ENCODE measurements at places on chromosomes 1 and 21.

DNA sequence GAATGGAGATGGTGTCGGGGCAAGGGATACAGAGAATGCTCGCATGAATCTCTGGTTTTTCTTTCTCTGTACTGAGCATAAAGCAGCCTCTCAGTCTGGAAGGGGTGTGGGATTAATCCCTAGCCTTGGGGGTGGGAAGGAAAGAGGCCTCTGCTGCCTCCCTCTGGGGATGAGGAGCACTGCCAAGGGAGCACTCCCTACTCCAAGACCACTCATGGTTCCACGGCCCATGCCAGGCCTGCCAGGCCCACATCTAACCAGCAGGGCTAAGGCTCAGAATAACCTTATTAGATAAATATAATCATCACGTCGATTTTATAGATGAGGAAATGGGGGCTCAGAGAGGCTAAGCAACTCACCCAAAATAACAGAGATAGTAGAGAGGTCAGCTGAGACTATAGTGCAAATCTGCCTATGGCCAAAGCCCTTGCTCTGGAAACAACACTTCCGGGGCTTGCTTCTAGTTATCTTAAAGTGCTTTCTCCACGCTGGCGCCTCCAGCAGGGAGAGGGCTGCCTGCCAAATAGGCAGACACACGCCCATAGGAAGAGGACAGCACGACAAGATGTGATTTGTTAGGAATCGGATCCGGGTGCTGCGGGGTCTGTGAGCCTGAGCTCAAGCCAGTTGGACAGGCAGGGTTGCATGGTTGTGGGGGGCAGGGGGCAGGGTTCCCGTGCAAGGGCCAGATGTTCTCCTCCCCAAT, 522 bp downstream of the TEX35 start:
- DNase-seq: no peak

DNA sequence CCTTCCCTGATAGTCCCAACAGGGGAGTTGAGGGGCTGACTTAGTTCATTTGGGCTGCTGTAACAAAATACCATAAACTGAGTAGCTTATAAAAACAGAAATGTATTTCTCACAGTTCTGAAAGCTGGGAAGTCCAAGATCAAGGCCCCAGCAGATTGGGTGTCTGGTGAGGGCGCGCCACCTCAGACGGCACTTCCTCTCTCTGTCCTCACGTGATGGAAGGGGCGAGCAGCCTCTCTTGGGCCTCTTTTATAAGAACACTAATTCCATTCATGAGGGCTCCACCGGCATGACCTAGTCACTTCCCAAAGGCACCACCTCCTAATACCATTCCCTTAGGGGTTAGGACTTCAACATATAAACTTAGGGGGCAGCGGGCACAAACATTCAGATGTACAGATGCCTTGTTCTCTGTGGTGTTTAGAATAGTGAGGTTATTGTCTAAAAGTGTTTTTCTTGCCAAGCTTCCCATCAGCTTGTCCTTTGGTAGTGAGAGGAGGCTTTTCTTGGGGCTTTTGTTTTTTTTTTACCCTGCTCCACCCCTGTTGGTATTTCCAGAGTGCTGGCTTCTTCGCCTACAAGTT, 20.3 kb downstream of the NIPAL3 start:
- no peak for DNase-seq

DNA sequence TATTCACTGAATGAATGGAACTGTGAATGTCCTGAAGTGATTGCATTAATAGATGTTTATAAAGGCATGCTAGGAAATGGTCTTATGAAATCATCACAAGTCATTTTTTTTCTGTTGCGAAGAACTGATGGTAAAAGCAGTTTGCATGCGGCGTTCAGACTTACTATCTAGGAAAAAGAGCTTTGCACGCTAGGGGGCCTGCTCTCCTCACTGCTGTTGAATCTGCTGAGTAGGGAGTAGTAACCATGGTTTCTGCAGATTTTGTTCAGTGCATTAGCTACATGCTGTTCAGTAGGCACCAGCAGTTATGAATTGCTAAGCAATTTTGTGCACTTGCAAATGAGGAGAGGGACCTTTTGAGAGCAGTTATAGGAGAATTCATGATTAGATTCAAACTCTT, 57.9 kb downstream of the CENPF start:
- no peak for DNase-seq

GRCh38 chr1:208425096-208425495, 180.9 kb upstream of the PLXNA2 start:
- DNase-seq: no peak

DNA sequence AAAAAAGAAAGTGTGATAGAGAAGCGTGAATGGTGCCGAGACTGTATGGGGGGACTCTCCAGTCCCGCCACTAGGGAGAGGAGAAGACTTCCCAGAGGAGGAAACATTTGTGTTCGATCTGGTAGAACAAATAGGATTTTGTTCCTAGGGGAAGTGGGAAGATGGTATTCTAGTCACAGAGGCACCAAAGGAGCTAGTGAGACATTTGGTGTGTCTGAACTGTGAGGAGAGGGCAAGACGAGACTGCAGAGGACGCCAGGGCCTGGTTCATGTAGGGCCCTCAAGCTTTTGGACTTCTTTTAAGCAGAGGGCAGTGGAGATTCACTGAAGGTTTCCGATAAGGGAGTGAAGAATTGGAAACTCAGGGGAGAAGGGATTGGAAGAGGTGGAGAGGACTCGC, 2.9 kb downstream of the BTBD19 start:
- DNase-seq: no peak

GRCh38 chr1:58670181-58670580, 29.7 kb downstream of the MYSM1 start:
- no peak for DNase-seq

DNA sequence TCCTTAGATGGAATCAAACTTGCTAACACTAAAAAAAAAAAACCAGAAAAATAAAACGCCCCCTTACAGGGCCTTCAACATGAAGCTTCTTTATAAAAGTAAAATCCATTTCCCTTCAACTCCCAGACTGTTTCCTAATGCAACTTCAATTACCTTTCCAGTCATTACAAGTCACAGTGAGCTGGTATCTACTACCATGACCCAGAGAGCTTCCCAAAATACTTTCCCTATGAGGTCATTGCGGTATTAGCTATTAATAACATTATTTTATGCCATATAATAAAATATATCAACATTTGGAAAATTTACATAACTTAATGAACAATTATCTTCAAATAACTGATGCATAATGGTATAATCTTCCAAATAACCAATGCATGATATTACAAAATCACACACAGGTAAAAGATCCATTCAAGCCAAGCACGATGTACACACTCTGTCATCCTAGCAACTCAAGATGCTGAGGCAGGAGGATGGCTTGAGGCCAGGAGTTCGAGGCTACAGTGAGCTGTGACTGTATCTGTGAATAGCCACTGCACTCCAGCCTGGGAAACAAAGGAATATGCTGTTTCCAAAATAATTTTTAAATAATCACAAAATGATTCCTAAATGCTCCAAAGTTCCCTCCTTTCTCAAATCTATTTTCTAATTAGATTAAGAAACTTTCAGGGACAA, 24.1 kb downstream of the EIF4G3 start:
- DNase-seq: no peak

GRCh38 chr1:173062150-173062938, 11.6 kb upstream of the TNFSF18 start:
- no peak for DNase-seq

DNA sequence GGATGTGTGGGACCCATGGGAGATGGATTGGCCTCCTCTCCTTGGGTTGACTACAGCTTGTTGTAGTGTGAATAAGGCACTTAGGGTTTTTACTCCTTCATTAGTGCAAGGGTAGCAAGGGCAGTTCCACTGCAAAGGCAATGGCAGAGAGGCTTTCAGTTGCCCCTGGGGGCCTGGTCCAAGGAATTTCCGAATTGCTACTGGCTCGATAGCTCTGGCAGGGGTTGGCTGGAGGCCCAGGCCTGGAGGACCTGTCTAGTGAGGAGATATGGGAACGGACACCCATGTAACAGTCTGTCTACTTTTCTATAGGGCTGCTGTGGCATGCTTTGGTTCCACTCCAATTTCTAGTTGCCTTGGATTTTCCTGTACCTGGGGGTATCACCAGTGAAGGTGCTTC, 218.9 kb upstream of the C1orf105 start:
- DNase-seq: no peak

- DNase-seq: no peak
These were observed 44.8 kb upstream of the KCND3 start for GRCh38 chr1:112034277-112034676.

DNA sequence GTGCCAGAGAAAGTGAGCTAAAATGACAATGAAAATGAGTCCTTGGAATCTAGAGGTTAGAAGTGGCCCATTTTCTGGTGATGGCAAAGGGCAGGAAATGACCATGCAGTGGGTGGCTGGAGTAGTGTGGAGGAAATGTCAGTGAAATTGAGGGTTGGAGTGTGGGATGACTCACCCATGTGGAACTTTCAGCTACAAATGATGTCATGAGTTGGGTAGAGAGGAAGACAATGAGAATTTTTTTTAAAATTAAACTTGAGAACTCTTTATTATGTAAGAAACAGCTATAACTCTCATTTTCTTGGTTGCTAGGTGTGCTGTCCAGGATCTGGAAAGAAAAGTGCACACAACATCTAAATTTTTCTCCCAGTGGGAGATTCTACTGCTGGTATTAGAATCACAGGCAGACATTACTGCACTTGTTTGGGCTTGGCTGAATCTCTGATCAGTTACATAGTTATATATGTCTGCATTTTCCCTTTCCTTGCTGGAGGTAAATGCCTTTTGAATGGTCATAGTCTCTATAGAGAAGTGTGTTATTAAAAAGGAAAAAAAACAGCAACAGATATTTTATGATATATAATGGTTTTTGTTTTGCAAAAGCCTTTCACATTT, 56.8 kb upstream of the GNG12 start:
- no peak for DNase-seq

GRCh38 chr21:31623664-31624063, 35.8 kb upstream of the SOD1 start:
- no peak for DNase-seq

- DNase-seq: no peak
These were observed 49.2 kb upstream of the FAM20B start for GRCh38 chr1:178976541-178976940.

DNA sequence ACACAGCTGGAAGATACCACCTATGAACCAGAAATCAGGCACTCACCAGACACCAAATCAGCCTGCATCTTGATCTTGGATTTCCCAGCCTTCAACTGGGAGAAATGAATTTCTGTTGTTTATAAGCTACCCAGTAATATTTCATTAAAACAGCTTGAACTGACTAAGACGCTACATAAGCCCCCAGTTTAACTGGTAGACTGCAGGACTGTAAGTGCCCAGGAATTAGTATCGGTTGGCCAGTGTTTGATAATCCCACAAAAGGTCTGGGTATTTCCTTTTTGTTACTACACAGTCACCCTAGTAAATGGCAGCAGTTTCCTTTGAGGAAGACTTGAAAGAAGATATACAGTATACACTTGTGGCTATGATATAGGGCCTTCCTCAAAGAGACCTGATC, 7.3 kb upstream of the SLC35D1 start:
- no peak for DNase-seq

GRCh38 chr1:99970713-99971255, 988 bp downstream of the SLC35A3 start:
- DNase-seq: no peak

DNA sequence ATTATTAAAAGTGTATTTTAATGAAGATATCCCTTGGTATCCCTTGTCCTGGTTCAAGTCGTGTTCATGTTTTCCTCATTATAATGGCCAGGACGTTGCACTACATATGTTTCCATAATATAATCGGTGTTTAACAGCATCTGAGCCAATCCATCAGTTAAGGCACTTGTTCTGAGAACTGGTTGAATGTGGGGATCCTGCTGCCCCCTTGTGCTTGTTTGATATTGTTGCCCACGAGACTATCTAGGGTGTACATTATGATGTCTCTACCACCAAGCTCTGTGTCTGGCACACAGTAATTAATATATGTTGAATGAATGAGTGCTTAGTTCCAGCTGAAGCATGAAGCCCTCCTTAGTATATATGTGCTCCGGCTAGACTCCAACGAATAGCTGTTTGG, 193.0 kb downstream of the CACNA1E start:
- DNase-seq: peak; percentile 29

DNA sequence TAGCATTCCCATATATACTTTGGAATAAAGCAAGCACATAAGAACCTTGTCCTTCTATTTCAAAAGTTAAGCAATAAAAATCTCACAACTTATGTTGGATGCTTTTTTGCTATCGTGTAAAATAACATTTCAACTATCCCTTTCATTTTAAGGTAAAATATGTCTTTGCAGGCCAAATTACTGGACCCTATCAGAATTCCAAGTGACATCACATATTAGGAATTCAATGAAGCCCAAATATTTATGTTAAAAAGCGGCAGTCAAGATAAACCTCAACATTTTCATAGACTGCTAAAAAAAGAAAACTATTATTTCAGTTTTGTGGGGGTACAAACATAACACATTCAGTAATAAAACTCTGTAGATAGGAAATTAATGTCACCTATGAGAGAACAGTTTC, 252.0 kb downstream of the KCTD3 start:
- no peak for DNase-seq

DNA sequence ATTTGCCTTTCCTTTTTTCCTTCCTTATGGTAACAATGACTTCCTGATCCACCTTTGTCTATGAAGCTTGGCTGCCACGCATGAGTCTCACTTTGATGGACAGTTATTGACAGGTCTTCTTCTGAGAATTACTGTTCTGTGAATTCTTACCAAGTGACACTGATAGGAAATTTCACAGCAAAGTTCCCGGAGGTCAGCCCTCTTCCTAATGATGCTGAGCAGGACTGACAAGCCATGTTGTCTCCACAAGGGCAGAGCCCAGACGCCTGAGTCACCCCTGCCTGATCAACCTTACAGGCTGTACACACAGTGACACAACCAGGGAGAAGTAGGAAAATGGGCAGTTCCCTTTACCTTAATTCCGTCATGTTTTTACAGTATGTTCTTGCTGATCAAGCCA, 44.2 kb downstream of the ZC3H11B start:
- no peak for DNase-seq

GRCh38 chr1:168617974-168618750, 41.8 kb downstream of the XCL1 start:
- no peak for DNase-seq

- no peak for DNase-seq
These were observed 25.6 kb upstream of the GUCA2A start for GRCh38 chr1:42189931-42190853.

GRCh38 chr21:40136571-40136970, 269.3 kb downstream of the PCP4 start:
- DNase-seq: no peak

DNA sequence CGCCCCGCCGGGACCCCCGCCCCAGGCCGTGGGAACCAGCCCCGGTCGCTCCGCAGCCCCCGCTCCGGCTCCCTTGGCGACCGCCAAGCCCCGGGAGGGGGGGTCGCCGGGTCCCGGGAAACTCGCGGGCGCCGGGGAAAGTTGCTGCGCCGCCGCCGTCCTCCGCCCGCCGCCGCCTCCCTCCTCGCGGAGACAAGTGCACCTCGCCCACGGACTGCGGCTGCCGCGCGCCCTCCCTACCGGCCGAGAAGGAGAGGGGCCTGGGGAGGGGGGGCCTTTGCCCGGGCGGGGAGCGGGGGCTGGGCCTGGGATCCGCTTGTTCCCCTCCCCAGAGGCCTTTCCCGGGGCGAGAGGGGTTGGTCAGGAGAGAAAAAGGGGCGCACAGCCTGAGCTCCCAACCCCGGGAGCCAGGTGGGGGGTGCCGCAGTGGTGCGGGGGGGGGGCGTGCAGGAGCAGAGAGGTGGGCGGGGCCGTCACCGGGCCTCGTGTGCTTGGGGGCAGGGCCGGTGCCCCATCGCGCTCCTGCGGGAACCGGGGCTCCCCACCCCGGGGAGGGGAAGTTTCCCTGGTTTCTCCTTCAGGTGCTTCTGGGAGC, 592 bp downstream of the AGRN start:
- no peak for DNase-seq

- DNase-seq: no peak
These were observed 20.6 kb downstream of the ESPN start for GRCh38 chr1:6445062-6445763.

All from GM12892 (cell line).